ENCODE measurements at places on chromosomes 16 and 17. TPM values are rescaled to one million over a fixed set of nuclear protein-coding genes. Genes with fewer than 3 reads are reported as not detected.

Gene KRTAP3-2
- not detected for total RNA-seq

Gene KRTAP2-1
- not detected for total RNA-seq

Gene ABCC11
- total RNA-seq, result not detected

Gene MRTFB
- 53.3 TPM for total RNA-seq

Gene PRR35
- total RNA-seq, result not detected
